ENCODE measurements at places on chromosomes 6 and 20.

GRCh38 chr20:10217721-10218410 is 764 bp upstream of the SNAP25 start:
- DNase-seq, result no peak

DNA sequence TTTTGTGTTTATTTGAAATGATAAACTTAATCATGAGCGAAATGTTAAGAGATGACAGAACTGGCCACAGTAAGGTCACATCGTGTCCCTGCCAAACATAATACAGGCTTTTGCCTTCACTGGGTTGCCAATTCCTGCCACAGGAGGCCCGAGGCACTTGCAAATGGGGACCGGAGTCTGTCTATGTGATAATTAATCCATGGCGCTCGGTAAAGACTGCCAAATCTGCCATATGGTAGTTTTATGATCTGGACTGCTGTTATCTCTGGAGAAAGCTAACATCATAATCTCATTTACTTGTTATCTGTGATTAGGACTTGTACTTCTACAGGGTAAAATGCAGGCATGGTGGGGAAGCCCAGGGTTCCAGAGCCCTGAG is 170.5 kb upstream of the TSHZ2 start:
- DNase-seq, result no peak

- DNase-seq, result no peak
Measured at GRCh38 chr20:15345287-15345686, 1007.9 kb upstream of the FLRT3 start.

GRCh38 chr6:126546541-126547120 is 206.7 kb downstream of the CENPW start:
- DNase-seq, result no peak

- DNase-seq, result no peak
Measured at GRCh38 chr6:105759946-105760345, 326.2 kb upstream of the PRDM1 start.

Measured in T-helper 22 cell (primary cell).